AG09309 (cell line): ENCODE measurements at places on chromosomes 7 and 10.
A peak's percentile ranks its signal among the peaks of the same experiment; 100 is the strongest.

- no peak for DNase-seq
Observed at GRCh38 chr10:77836299-77836820, 90.2 kb downstream of the DLG5 start.

DNA sequence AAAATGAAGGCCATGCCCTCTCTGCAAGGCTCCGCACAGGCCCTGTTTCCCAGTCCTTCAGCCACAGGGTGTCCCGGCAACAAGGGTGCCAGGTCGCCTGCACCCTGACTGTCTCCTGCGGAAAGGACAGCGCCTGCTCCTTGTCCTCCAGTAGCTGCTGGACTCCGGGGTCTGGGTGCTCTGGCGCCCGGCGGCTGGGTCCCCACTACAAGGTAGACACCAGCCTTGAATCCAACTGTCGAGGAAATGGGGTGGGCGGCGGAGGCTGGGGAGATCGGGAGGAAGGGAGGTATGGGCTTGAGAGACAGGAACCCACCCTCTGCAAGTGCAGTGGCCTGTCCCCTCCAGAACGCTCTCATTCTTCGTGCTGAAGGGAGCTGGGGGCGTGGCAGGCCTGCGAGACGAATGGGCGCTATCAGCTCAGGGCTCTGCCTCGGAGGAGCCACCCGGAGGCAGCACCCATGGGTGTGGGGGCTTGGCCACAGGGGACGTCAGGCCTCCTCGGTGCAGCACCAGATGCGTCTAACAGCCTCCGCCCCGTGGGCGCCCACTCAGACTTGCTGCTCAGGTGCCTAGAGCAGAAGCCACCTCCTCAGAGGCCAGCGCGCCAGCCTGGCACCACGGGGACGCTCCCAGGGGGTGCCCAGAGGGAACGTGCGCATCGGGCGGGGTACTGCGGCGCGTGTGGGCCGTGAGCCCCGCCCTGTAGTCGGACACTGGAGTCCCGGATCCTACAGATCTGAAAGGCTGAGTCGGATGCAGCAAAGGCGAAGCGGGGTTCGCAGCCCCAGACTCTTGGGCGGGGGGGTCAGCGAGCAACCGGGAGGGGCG is 15.6 kb downstream of the ADAM8 start:
- no peak for DNase-seq

GRCh38 chr7:22718200-22718711 is 8.7 kb upstream of the IL6 start:
- DNase-seq = peak; percentile 88

DNA sequence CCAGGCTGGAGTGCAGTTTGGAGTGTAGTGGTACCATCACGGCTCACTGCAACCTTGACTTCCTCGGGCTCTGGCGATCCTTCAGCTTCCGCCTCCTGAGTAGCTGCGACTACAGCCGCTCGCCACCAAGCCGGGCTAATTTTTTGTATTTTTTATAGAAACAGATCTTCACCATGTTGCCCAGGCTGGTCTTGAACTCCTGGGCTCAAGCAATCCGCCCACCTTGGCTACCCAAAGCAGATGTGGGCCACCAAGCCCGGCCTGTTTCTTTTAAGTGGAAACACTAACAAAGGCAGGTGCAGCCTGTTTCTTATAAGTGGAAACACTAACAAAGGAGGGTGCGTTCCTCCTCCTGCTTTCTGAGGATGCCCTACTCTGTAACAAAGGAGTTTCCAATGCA is 18.2 kb downstream of the PRF1 start:
- DNase-seq = no peak

- DNase-seq = no peak
Observed at GRCh38 chr10:51108406-51108805, 34.1 kb downstream of the PRKG1 start.

DNA sequence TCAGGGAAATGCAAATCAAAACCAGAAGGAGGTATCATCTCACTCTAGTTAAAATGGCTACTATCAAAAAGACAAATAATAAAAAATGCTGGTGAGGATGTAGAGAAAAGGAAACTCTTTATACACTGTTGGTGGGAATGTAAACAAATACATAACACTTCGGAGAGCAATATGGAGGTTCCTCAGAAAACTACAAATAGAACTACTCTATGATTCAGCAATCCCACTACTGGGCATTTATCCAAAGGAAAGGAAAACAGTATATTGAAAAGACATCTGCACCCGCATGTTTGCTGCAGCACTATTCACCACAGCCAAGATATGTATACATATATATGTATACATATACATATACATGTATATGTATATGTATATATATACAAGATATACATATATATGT is 94.2 kb downstream of the C10orf90 start:
- DNase-seq = no peak

DNA sequence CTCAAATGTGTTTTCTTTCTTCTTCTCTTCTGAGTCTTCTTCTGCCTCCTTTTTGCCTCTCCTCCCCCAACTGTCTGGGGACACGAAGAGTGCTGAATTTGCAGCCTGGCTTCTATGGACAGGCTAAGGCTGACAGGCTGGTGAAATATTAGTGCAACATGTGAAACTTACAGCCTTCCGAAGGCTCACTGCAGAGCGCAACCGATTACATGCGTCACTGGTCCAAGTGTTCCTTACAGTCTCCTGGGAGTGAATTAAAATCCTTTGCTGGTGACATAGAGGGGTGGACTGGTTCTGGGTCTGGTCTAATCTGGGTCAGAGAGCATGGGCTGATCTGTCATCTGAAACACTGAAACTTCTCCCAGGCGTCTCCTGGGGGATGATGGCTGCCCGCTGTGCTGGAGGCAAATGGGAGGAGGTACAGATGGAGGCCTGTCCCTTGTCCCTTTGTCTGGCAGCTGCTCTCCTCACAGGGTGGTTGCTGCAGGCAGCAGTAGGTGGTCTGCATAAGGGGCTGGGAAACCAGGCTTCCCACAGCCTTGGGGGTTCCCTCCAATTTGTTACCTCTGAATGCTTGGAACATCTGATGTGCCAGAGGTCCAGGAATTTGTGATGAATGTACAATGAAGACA is 143.8 kb upstream of the BMPER start:
- no peak for DNase-seq

DNA sequence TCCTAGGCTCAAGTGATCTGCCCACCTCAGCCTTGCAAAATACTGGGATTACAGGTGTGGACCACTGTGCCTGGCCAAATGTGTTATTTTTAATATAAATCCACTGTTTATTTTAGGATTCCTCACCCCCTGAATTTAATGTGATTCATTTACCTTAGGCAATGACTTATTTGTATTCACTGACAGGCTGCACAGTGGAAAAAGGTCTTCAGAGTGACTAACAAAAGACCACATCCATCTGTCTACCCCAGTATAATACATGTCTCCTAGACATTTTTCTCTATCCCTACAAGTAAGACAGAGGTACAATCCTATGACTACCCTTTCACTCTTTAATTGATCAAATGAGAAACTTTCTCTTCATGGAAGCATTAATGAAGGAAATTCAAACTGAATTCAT is 230.2 kb downstream of the AHR start:
- no peak for DNase-seq

GRCh38 chr7:154426778-154427177 is 374.6 kb downstream of the DPP6 start:
- DNase-seq = no peak

DNA sequence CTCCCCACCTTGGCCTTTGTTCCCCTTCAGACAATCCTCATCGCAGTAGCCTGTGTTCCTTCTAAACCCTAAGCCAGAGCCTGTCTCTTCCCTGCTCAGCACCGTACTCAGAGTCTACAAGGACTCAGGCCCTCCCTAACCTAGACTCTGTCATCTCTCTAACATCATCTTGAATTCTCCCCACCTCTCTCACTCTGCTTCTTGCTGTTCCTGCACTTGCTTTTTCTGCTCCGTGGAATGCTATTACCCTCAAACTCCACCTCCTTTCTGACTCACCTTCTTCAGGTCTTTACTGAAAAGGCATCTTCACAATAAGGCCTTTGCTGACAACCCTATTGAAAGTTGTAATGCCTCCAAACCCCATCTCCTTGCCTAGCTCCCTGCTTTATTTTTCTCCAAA is 141.0 kb downstream of the DKK1 start:
- DNase-seq = no peak

DNA sequence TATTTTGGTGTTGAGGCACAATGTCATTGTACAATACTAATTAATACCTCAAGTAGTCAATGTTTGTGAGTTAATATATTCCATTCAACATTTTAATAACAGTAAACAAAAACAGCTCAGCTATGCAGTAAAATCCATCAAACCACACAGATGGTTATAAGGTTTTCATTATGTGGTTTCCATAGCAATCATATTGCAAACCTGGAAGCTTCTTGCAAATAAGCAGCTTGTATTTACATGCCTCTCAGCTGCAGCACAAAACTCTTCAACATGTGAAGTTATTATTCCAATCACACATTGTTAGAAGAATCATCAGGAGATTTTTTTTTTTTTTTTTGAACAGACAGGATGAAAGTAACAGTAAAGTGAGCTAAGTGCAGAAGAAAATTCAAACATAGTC is 170.2 kb downstream of the SKAP2 start:
- no peak for DNase-seq

DNA sequence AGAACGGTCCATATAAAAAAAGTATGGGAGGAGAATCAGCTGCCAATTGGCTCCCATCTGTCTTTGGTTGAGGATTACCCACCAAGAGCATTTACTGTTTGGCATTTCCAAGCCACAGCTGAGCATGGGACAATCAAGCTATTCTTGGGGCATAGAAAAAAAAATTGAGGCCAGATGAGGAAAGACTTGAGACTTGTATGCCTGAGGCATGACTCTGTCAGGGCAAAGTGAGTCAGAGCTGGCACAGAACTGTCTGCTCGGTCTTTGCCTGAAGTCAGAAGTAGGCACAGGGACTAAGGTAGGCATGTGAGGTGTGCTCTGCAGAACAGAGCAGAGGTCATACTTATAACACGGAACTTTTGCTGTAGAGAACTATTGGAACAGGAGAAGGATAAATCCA is 126.5 kb upstream of the CHRM2 start:
- DNase-seq = no peak

DNA sequence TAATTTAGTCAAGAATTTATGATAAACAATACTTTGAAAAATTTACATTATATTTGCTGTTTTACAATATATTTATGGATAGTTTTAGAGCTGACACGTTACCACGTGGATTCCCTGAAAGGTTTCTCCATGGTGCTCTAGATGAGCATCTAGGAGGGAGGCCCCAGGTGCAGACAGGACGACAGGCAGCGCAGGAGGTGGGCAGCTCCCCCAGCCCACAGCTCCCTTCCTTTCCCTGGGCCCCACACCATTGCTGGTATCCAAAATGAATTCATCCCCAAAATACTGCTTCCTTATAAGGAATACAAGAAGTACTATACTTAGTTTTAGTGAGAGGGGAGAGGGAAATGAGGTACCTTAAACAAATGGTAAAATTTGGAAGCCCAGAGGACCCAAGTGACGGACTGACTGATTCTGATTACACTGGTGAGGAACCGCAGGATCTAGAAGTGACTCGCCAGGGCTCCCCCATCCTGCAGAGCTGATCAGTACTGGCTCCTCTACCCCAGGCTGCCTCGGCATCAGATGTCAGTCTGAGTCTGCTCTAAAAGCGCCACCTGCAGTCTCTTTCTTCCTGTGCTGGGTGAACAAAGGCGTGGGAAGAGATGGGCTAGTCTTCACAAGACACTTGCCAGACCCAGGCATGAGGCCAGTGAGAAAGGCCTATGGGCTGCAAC is 89.2 kb downstream of the DLG5 start:
- DNase-seq = no peak

GRCh38 chr10:4250587-4250887 is 465.5 kb upstream of the KLF6 start:
- DNase-seq = no peak

DNA sequence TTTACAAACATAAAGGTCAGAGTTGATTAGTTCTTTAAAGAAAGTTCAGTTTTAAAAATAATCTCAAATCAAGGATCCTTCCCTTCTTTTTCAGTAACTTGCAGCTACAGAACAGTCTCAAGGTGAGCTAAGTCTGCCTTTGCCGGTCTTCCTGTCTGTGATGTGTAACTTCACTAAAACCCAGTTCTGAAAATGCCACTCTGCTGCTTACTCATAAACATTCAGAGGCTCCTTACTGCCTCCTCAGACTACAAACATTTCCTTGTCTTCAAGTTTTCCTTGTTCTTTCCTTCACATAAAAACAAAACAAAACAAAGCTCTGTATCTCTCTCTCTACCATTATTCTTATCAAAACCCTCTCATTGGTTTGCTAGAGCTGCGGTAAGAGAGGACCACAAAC is 128.7 kb downstream of the ETV1 start:
- DNase-seq = no peak

GRCh38 chr10:104546756-104547155 is 94.3 kb upstream of the SORCS3 start:
- no peak for DNase-seq

DNA sequence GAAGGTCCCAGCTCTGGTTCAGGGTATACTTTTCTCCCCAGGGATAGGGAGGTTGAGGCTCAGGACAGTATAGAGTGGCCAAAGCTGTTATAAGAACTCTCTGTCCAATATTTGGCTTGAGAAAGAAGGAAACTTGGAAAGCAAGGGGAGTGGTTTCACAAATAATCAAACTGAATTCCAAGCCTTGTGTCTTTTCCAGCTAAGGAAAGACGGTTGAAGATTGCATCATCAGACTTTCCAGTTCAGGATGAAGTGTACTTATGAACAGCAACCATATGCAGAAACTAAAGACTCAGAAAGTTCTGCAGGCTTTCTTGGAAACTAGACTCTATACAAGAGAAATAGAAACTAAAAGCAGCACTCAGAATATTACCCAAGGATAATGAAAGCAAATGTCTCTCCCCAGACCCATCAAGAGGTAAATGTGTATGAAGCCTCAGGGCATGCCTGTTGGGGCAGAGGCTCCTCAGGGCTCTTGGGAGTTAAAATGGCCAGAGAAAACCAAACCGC is 46.4 kb downstream of the RAMP3 start:
- peak; percentile 42 for DNase-seq

GRCh38 chr10:34655286-34656170 is 159.6 kb downstream of the PARD3 start:
- peak; percentile 45 for DNase-seq

- no peak for DNase-seq
Observed at GRCh38 chr7:128948312-128948973, 10.7 kb downstream of the IRF5 start.

- no peak for DNase-seq
Observed at GRCh38 chr10:110821508-110821907, 50.2 kb upstream of the PDCD4 start.

- DNase-seq = peak; percentile 61
Observed at GRCh38 chr7:114085592-114086501, 167.0 kb upstream of the PPP1R3A start.

GRCh38 chr10:102540023-102540422 is 36.3 kb downstream of the SUFU start:
- no peak for DNase-seq

- no peak for DNase-seq
Observed at GRCh38 chr10:116886772-116887171, 37.5 kb downstream of the ENO4 start.

GRCh38 chr10:108957681-108958080 is 965.6 kb downstream of the XPNPEP1 start:
- no peak for DNase-seq

- no peak for DNase-seq
Observed at GRCh38 chr10:9834434-9834833, 1183.2 kb upstream of the CELF2 start.

GRCh38 chr10:12389154-12389734 is 39.9 kb downstream of the CAMK1D start:
- no peak for DNase-seq
